GOT3 (cell line): ENCODE measurements at places on chromosomes 1 and 21.

DNA sequence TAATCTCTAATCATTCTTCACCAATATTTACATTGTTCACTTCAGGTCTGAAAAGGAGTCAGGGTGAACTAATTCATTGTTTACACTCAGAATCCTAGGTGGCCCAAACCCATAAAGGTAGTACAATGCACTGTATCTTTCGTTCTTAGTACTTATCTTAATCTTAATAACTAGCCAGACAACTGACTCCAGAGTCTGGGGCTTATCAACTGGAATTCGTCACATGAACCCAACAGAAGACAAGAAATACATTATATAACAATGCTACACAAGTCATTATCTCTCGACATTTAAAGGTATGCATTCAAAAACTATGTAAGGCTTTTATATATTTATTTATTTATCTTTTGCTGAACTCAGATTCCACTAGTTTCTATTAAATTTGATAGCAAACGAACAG, 125.9 kb upstream of the ESRRG start:
- DNase-seq = no peak

- no peak for DNase-seq
These were observed 157.7 kb downstream of the DSCAM start for GRCh38 chr21:40689217-40689616.

DNA sequence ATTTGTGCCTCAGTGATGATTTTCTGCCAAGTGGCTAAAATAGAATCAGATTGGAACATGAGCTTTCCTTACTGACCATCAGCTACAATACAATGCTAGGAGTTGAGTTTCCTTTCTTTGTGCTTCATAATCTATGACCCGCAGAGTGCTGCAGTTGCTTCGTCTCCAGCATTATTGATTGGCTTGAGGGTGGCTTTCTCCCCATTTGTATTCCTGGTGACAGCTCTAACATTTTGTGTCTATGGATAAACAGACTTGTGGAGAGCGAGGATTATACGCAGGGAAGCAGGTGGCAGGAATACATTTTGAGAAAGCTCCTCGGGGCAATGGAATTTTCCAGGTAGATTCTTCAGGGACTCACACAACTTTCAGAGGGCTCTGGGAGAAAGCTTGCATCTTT, 223.2 kb downstream of the HHAT start:
- no peak for DNase-seq

GRCh38 chr1:96882096-96882495, 160.5 kb downstream of the PTBP2 start:
- no peak for DNase-seq

- DNase-seq = no peak
These were observed 94.3 kb upstream of the IRF2BP2 start for GRCh38 chr1:234704106-234704887.

GRCh38 chr1:95021119-95021518, 51.6 kb downstream of the ALG14 start:
- DNase-seq = no peak
